ENCODE measurements at places on chromosomes 12 and 14. TPM values are rescaled to one million over a fixed set of nuclear protein-coding genes. Genes with fewer than 3 reads are reported as not detected.

The RTRAF gene
- 165 TPM for total RNA-seq

The CISTR gene
- total RNA-seq = not detected

The ACOT4 gene
- total RNA-seq = 0.53 TPM

The SLC16A7 gene
- total RNA-seq = 34.3 TPM

The OR6C3 gene
- not detected for total RNA-seq

The PRH1 gene
- 11.9 TPM for total RNA-seq

The ZNF891 gene
- total RNA-seq = 0.79 TPM

The RND1 gene
- 0.62 TPM for total RNA-seq

The NTS gene
- total RNA-seq = 0.44 TPM

The ULK1 gene
- 9.1 TPM for total RNA-seq

The NFE2 gene
- total RNA-seq = not detected

The PTHLH gene
- total RNA-seq = 6.0 TPM

The RASSF9 gene
- total RNA-seq = 0.93 TPM

The HPD gene
- total RNA-seq = 4.7 TPM

The PNMA1 gene
- total RNA-seq = 20.1 TPM

The ETFRF1 gene
- total RNA-seq = 16.4 TPM

The PPP1R1A gene
- total RNA-seq = not detected

The C14orf132 gene
- 8.2 TPM for total RNA-seq

The PLA2G1B gene
- not detected for total RNA-seq

The DBX2 gene
- not detected for total RNA-seq

The PRIMA1 gene
- not detected for total RNA-seq

The ANO4 gene
- not detected for total RNA-seq
